ENCODE measurements at places on chromosomes 16 and 17.
A peak's percentile ranks its signal among the peaks of the same experiment; 100 is the strongest.

DNA sequence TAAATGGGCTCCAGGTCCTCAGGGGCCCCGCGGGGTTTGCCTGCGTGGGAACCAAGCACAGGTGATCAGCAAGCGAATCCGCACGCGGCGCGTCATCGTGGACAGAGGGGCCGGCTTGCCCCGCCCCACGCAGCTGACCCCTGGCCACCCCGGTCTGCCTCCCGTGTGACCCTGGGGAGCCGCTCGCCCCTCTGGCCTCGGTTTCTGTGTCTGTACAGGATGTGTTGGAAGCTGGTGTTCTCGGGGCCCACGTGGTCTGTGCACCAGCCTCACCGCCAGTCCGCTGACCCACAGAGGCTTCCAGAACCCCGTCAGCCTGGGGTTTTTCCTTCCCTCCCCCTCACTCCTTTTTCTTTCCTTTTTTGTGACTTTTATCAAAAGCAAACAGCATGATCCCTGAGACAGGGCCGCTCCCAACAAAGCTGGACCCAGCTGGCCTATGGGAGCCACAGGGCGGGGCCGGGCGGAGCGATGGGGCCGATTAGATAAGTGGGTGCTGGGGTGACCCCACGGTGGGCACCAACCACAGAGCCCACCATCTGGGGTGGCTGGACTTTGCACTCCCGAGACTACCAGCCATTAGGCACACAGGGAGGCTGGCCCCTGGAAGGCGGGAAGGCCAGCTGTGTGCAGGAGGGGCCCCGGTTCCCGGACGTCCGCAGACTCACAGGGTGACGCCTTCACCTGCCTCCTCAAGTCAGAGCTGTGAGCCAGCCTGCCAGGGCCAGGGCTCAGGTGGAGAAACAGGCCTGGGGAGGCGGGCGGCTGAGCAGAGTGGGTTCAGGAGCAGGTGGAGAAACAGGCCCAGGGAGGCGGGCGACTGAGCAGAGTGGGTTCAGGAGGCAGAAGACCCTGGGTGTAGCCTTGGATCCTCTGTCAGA lies 56.0 kb downstream of the ZFPM1 start:
- no peak for DNase-seq

- DNase-seq: peak; percentile 21
These were observed 562.2 kb upstream of the ZFHX3 start for GRCh38 chr16:73610160-73610559.

GRCh38 chr17:9531034-9531433 lies 44.6 kb downstream of the STX8 start:
- DNase-seq: no peak

DNA sequence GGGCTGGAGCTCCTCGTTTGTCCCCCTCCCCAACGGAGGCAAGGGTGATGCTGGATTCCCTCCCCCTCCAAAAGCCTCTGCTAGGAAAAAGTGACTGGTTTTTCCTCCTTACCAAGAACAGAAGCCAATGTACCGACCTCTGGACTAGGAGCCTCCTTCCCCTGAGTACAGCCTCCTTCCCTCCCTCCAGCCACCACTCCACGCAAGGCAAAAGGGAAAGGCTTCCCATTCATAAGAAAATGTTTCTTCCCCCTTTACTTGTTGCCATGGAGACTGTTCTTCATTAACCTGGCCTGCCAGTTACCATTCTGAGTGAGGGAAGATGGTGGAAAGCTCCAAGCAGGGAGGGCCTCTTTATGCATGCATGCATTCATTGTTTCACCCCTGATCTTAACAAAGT lies 4.3 kb upstream of the PIMREG start:
- DNase-seq: no peak

GRCh38 chr16:14215941-14216340 lies 144.8 kb downstream of the MRTFB start:
- no peak for DNase-seq

GRCh38 chr17:48503747-48504146 lies 27.1 kb downstream of the HOXB1 start:
- DNase-seq: peak; percentile 20

GRCh38 chr16:11686713-11687380 lies 18.6 kb downstream of the SNN start:
- DNase-seq: no peak

- peak; percentile 27 for DNase-seq
These were observed 770 bp downstream of the CCNF start for GRCh38 chr16:2429771-2430663.

DNA sequence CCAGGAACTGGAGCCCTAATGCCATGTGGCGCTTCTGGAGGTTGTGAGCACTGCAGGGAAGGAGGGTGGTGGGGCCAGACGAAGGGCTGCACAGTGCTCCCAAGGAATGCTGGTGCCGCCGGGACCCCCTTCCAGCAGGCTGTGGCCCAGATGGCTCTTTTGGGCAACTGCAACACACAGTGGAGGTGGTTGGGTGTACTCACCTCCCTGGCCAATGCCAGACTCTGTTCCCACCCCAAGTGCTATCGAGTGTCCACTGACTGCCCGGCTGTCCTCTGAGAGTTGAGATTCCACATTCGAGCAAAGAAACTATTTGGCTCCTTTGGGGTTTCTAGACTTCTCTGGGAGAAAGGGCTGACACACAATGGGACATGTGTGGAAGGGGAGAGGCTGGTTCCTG lies 167.9 kb downstream of the RGS9 start:
- DNase-seq: no peak

DNA sequence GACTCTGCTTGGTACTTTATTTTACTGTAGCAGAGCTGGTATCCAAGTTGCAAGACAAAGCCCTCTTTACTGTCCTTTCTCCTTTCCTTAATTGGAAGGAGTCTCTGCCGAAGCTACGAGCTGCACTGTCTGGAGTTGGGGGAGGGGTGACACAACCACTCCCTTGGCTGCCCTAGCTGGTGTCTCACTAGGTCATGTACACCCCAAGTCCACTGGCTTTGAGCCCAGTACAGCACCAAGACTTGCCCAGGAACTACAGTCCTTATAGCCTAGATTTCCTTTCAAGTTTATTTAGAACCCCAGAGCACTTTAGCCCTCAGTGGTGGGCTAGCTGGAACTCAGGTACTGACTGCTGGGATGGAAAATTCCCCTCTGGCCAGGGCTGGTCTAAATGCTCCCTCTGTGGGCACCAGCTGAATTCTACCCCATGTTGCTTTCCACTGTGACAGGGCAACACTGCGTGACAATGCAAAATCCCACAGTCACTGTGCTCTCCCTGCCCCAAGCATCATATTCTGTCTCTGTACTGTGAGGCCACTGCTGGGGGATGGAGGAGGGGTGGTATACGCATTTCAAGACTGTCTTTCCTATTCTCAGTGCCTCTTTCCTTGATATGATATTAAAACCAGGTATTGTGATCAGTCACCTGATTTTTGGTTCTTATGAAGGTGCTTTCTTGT lies 18.4 kb downstream of the EFCAB5 start:
- no peak for DNase-seq

DNA sequence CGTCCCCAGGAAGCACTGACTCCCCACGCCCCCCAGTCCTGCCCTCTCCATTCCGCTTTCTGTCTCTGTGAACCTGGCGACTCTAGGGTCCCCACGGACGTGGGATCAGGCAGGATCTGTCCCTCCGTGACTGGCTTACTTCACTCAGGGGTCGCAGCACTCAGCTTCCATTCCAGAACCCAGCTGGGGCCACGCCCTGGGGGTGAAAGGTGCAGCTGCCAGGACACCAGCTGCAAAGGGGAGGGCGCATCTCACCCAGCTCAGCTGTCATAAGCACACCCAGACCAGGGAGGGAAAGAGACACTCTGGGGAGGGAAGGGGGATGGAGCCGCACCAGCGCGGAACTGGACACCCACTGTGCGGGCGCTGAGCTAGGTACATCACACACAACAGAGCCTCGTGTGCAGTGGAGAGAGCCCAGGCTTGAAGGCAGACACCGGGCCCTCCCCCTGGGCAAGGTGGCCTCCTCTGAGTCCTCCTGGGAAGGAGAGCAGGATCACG lies 18.5 kb upstream of the HEXD start:
- DNase-seq: peak; percentile 31

DNA sequence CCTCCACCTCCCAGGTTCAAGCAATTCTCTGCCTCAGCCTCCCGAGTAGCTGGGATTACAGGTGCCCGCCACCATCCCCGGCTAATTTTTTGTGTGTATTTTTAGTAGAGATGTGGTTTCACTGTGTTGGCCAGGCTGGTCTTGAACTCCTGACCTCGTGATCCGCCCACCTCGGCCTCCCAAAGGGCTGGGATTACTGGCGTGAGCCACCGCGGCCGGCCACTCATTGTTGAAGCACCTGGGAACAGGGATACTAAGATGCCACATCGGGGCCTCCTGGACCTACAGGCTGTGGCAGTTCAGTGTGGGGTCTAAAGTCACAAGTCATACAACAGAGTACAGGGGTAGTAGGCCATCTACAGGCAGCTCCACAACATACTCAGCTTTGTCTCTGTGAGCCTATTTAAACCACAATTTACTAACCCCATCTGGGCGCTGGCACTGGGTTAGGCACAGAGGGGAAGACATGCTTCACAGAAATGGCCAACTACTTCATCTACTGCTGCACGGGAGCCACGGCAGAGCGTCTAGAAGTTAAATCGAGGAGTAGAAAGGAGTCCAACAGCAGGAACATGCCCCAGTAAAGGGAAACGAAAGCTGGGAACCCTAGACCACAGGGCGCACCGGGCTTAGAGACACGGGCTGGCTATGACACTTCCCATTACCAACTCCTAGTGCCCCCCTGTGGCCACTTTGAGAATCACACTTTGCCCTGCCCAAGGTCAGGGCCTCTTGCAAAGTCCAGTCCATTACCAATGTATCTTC lies 4.3 kb downstream of the VAMP2 start:
- peak; percentile 48 for DNase-seq

- DNase-seq: no peak
These were observed 8.5 kb downstream of the ITGA3 start for GRCh38 chr17:50064253-50065001.

GRCh38 chr17:64572682-64573154 lies 65.9 kb downstream of the CEP95 start:
- DNase-seq: no peak

GRCh38 chr17:17913695-17914332 lies 58.4 kb downstream of the TOM1L2 start:
- peak; percentile 92 for DNase-seq

DNA sequence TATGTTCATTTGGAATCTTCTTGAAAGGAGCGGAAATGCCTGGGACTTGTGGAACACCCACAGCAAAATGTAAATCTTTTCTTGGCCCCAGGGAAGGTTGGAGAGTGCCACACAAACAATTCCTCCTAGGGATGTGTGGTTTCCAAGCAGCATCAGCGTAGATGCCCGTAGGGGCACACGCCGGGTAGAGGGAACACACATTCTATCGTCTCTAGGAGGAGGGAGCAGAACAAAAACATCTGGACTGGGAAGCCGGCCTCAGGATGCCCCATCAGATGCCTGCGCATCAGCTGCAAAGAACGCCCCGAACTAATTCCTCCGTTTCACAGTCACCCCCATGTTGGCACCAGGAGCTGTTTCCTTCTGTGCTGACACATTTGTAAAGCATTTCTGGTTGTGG lies 357.9 kb upstream of the ZFHX3 start:
- DNase-seq: no peak

GRCh38 chr17:47807421-47807820 lies 14.2 kb downstream of the OSBPL7 start:
- DNase-seq: no peak

- no peak for DNase-seq
These were observed 4.9 kb downstream of the TXNDC11 start for GRCh38 chr16:11737713-11738112.

- DNase-seq: no peak
These were observed 19.5 kb downstream of the COTL1 start for GRCh38 chr16:84598360-84598759.

- DNase-seq: no peak
These were observed 192.4 kb downstream of the KATNIP start for GRCh38 chr16:27742333-27742732.

DNA sequence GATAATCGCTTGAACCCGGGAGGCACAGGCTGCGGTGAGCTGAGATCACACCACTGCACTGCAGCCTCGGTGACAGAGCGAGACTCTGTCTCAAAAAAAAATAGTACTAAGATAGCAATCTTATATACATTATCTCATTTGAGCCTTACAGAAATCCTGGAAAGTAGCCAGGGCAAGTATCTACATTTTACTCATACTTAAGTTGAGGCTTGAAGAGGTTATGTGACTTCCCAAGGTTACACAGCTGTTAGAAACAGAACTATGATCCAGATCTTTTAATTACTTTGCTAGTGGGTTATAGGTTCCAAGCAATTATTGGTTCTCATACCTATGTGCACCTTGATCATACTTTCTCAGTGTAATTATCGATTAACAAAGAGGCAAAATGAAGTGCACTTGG lies 15.4 kb downstream of the C17orf78 start:
- no peak for DNase-seq

- no peak for DNase-seq
These were observed 18.6 kb downstream of the NOD2 start for GRCh38 chr16:50711862-50712559.

GRCh38 chr17:57009737-57010445 lies 32.0 kb downstream of the SCPEP1 start:
- peak; percentile 72 for DNase-seq

GRCh38 chr16:18041864-18042834 lies 294.4 kb downstream of the NPIPA8 start:
- no peak for DNase-seq

GRCh38 chr17:33955461-33955860 lies 299.6 kb upstream of the CCL2 start:
- DNase-seq: no peak

DNA sequence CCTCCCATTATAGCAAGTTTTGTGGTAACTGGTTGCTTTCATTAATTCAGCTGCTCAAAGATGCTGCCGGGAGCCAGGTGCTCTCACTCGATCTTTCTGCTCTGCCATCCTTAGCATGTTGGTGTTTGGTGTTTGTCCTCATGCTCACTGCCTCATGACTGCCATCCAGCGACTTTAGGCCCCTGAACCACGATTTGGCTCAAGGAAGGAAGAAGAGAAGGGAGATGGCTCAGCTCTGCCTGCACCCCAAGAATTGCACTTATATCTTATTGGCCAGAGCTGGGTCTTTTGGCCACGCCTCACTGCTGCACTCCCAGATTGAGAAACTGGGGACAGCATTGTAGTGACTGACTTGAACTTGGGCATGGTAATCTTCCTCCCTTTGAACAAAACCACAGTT lies 52.7 kb downstream of the ARSG start:
- DNase-seq: no peak

DNA sequence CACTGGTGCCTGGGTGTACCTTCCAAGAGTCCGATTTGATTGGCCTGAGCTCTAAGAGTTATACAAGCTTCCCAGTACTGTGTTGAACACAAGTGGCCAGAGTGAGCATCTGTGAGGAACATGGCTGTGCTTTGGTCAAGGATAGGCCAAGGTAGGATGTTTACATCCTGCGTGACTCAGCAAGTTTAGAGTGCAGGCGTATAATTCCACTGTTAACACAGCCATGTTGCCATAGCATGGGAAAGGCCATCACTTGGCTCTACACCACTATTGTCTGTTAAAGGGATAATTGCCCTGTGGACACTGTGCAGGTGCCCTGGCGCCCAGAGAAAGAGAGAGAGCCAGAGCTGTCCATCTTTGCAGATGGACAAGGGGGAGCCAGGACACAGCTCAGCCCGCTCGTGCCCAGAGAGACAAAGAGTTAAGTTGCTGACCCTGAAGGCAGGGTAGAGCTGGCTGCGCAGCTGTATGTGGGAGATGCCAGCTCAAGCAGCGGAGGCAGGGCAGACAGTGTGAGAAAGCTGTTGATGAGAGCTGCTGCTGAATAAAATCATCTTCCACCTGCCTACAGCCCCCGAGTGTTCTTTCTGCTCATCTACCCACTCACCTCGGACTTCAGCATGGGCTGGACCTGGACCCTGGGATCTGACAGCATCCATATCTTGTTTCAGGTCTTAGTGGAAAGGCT lies 11.7 kb downstream of the CFAP52 start:
- no peak for DNase-seq

- no peak for DNase-seq
These were observed 9.7 kb downstream of the CTCF start for GRCh38 chr16:67571981-67572431.

- no peak for DNase-seq
These were observed 20.8 kb downstream of the SRP68 start for GRCh38 chr17:76051561-76051960.
